ENCODE measurements at places on chromosomes 3 and 15.
A peak's percentile ranks its signal among the peaks of the same experiment; 100 is the strongest.

- DNase-seq, result no peak
Measured at GRCh38 chr3:104510131-104510849, 856.4 kb upstream of the ALCAM start.

DNA sequence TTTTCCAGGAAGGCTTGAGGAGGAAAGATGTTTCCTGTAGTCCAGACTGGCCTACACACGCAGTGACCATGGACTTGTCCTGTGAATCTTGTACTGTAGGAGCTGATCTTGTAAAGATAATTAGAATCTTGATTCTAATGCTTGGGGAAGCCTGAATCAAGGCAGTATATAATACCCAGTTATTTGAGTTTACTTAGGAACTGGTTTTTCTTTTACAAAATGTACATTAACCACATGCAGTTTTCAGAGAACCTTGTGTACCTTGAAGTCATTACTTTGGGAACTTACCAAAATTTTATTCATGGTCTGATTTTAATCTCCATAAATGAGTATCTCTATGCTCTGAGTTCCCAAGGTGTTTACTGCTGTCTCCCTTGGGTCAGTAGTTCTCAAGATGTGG, 439.9 kb upstream of the AZI2 start:
- DNase-seq, result no peak

DNA sequence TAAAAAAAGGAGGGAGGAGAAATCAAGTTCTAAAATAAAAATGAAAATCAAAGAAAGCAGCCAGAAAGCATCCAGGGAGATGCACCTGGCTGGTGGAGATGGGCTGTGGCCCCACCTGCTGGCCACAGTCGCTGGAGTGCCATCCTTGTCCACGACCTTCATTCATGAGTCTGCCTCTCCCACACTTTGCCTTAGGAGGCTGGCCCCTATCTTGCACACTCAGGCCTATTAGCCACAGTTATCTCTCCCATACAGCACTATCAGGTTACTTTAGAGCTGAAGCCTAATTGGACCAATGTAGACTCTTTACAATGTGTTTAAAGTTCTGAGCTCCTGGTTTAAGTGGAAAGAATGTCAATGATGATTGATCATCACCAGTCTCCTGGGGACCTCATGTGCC, 392.0 kb upstream of the RORA start:
- no peak for DNase-seq

- no peak for DNase-seq
Measured at GRCh38 chr3:69009559-69010410, 3.7 kb downstream of the EOGT start.

- DNase-seq, result no peak
Measured at GRCh38 chr15:73010154-73011152, 41.8 kb upstream of the NEO1 start.

DNA sequence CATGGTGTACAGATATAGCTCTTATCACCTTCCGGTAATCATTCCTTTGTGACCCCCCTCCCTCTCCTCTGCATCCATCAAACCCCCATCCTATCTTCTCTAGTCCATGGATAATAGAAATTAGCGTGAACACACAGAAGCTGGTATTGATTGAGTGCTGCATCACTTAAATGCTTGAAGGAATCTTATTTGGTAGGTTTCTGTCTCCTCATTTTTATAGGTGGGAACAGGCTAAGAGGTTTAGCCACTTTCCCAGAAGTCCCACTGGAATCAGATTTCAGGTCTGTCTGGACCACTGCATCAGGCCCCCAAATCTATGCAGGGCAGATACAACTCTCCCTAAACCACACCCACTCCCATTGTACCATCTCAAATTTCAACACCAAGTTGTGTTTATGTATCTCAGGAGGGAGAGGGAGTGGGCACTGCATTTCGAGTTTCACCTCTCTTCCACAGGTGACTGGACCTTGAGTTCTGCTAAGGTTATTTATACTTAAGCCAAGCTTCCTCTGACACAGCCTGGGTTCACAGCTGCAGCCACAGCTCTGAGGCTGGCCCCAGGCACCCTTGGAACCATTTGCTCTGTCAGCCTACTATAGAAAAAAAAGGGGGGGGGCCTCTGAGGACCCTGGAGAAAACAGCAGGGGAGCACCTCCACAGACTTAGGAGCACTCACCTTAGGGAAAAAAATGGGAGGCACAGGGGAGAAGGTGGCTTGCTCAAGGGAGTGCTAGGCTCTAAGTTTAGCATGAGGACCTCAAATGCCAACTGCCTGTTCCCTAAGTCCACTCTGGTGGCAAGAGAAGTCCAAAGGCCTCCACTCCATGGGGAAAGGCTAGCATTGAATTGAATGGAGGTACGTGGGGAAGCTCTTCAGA, 2.1 kb upstream of the NMB start:
- DNase-seq, result no peak

GRCh38 chr3:28101705-28102104, 139.7 kb upstream of the CMC1 start:
- DNase-seq, result no peak

DNA sequence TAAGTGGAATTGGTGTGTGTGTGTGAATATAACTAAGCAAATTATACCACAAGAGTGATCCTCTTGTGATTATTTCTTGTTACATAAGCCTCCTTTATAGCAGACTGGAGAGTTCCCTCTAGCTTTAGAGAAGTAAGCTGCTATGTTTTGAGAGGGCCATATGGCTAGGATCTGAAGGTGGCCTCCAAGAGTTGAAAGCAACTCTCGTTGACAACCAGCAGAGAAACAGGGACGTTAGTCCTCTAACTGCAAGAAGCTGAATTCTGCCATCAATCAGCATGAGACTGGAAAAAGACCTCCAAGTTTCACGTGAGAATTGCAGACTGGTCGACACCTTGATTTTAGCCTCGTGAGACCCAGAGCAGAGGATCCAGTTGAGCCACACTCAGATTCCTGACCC, 278.5 kb upstream of the ZNF717 start:
- DNase-seq, result no peak

- no peak for DNase-seq
Measured at GRCh38 chr3:21067031-21067813, 683.8 kb downstream of the ZNF385D start.

- DNase-seq, result no peak
Measured at GRCh38 chr3:17969985-17970568, 227.6 kb upstream of the TBC1D5 start.

- DNase-seq, result no peak
Measured at GRCh38 chr15:71647487-71647808, 162.9 kb upstream of the NR2E3 start.

- DNase-seq, result no peak
Measured at GRCh38 chr3:41593774-41594173, 368.1 kb downstream of the ULK4 start.

GRCh38 chr3:197149-197827, 725 bp downstream of the CHL1 start:
- no peak for DNase-seq

DNA sequence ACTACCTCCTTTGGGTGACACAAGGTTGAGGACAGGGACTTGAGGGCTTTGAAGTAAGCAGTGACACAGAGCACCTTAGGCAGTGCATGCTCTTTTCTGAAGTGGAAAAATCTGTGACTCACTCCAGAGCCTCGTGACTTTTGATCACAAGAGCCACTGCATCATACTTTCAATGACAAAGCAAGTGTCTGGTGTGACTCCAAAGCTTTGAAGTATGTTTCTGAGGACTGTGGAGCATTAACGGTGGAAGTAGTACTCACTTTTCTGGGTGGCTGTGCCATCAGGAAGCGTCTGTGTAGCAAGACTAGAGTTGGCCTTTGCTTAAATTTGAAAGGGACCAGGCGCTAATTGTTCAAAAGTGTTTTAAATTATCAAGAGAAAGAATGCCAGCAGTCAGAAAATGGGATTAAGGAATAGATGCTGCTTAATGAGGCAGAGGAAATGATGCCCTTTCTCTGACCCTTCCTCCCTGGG, 210.7 kb upstream of the TRIM42 start:
- no peak for DNase-seq

GRCh38 chr3:171640520-171641412, 169.5 kb downstream of the PLD1 start:
- DNase-seq, result no peak

- no peak for DNase-seq
Measured at GRCh38 chr15:58490086-58490887, 58.5 kb downstream of the LIPC start.

DNA sequence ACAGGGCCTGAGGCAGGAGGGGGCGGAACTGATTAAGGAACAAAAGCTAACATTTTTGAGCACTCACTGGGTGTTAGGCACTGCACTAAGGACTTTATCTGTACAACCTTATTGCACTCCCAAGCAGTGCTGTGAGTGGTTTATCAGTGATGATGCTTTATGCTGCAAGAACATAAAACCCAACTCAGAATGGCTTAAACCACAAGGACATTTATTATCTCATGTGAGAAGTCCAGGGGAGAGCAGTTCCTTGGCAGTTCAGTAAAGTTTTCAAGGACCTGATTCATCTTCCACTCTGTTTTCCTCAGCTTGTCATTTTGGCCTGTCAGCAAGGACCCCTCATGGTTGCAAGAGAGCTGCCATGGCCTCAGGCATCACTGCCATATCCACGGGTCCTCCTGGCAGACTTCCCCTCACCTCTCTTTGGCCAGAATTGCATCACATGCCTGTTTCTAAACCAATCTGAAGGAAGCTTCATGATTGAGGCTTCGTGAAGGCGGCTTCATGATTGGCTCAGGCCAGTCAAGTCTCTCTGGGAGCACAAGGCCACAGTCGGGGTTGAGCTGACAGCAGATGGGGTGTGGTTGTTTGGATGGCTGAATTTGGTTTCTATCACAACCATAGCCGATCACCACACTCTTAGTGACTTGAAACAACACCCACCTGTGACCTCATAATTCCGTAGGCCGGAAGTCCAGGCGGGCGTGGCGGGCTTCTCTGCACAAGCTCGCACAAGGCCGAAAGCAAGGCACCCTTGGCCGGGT, 15.8 kb downstream of the EFCC1 start:
- peak; percentile 73 for DNase-seq

GRCh38 chr3:127070776-127071175, 87.9 kb downstream of the PLXNA1 start:
- no peak for DNase-seq

DNA sequence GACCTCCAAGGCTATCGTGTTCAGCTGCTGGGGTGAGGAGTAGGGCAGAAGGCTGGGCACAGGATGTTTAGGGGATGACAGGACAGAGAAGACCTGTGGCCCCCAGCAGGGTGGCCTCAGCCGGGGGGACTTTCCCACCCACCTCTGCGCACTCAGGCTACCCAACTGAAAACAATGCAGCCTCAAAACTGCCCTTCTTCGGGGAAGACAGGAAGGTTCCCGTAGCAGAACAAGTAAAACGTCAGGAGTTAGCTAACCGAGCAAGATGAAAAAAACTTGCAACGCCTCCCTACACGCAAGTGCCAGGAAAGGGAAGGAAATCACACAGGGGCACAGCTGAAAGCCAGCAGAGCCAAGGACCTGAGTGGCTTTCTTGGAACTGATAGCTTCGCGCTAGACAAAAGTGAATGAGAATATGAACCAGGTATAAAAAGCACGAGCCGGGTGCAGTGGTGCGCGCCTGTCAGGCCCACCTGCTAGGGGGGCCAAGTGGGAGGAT, 38.4 kb upstream of the FURIN start:
- peak; percentile 75 for DNase-seq

- DNase-seq, result no peak
Measured at GRCh38 chr15:38076786-38077185, 142.3 kb downstream of the TMCO5A start.

DNA sequence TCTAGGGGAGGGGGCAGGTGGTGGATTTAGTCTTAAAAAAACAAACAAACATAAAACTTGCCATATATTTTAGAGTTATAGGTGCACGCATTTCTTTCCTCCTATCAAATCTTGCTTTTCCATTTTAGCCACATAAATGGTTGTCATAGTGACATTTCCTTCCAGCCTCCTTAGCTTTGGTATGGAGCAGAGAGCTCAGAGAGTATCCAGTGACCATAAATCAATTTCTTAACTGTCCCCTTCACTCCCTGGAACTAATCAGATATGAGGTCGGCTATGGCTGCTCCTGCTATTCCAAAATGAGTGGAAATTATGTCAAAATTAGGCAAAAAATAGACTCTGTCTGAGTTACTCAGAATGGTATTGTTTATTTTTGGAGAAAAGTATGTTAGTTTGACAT, 164.5 kb downstream of the EBLN2 start:
- DNase-seq, result no peak

GRCh38 chr15:95715116-95715903, 615.2 kb upstream of the NR2F2 start:
- no peak for DNase-seq

GRCh38 chr3:127092368-127092767, 100.6 kb upstream of the PRR23E start:
- no peak for DNase-seq

DNA sequence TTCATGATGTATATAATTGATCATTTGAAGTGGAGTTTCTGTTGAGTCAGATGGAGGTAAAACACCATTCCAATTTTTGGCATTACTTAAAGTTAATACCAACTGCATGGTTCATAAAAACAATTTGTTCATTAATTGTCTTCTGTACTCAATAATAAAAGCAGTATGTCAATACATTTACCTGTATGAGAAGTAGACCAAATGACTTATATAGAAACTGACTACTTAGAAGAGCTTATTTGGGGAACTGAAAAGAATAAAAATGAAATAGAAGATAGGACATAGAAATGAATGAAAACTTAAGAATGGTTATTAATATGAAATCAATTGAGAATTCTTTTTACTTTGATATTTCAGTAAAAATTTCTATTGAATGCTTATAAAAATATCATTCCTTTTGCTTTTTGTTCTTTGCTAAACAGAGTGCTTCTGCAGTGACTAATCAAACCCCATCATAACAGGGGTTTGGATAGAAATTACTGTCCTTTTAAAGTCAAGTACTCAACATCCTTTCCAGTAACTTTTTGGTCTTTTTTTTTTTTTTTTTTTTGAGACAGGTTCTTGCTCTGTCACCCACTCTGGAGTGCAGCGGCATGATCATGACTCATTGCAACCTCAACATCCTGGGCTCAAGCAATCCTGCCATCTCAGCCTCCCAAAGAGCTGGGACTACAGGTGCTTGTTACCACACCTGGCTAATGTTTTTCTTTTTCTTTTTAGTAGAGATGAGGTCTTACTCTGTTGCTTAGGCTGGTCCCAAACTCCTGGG, 6.5 kb upstream of the CRYBG3 start:
- DNase-seq, result peak; percentile 19

DNA sequence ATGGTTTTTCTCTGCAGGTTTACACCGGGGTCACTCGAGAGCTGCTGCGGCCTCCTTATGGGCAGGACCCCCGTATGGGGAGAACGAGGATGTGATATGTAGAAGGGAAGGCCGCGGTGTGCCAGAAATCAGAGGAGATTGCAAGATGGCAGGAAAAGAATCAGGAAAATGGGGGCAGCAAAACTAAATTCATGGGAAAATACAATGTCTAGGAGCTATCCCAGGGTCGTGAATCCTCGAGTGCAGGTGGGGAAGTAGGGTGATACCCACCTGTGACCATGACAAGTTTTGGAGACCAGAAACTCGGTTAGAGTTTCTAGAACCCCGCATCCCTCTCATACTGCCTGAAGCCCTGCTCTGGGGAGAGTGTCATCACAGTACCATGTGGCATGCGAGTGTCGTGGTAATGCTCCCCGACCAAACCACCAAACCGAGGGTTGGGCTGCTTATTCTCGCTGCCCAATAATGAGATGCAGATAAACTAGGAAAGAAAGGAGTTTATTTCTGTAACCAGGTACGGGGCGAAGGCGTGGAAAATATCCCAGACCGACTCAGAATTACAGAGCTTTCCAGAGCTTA, 781 bp downstream of the TRNT1 start:
- DNase-seq, result peak; percentile 54

Measured in CD4-positive, alpha-beta T cell treated with Interferon alpha-2 for 1 hour (primary cell).